ENCODE measurements at places on chromosomes 7 and 10.

GRCh38 chr7:34048445-34048844 is 143.1 kb downstream of the BMPER start:
- DNase-seq, result no peak

GRCh38 chr10:47299611-47300428 is at the start of gene GDF10:
GDF10 (plus strand) TSS chr10:47300197; CDS start chr10:47300652, 455 bp downstream.
- DNase-seq, result no peak

DNA sequence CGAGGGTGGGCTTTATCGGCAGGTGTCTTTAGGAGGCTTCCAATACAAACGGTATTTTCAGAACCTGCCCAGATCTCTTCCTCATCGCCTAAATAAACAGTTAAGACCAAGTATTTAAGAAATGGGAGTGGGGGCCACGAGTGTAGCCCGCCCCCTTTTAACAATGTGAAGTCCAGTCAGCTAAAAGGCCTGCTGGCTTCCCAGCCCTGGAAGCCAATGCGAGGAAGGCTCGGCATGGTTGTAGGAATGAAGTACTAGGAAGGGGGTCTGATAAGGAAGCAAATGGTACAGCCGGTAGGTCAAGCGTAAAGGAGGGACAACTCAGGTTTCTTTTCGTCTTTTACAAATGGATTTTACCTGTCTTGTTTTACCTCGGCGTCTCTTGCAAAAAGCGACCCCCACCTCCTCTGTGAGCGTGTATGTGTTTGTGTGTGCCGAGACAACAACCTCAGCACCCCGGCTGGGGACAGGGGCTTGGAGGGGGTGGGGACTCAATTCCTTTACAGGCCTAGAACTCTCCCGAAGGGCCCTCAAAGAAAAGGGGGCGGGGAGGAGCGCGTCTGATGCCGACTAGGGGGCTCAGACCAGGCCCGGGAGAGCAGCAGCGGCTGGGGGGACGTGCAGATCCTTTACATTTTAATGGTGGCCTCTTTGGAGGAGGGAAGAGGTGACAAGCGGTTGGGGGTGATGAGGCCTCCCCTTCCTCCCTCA is 147.6 kb downstream of the GPR85 start:
- DNase-seq, result peak; percentile 40

GRCh38 chr7:81462672-81463071 is 307.2 kb downstream of the HGF start:
- DNase-seq, result no peak

- DNase-seq, result peak; percentile 31
Observed at GRCh38 chr10:30645340-30645827, 15.8 kb upstream of the LYZL2 start.

GRCh38 chr7:32591938-32592337 is 96.6 kb downstream of the AVL9 start:
- no peak for DNase-seq

- DNase-seq, result no peak
Observed at GRCh38 chr7:5173496-5173895, 16.5 kb upstream of the WIPI2 start.

DNA sequence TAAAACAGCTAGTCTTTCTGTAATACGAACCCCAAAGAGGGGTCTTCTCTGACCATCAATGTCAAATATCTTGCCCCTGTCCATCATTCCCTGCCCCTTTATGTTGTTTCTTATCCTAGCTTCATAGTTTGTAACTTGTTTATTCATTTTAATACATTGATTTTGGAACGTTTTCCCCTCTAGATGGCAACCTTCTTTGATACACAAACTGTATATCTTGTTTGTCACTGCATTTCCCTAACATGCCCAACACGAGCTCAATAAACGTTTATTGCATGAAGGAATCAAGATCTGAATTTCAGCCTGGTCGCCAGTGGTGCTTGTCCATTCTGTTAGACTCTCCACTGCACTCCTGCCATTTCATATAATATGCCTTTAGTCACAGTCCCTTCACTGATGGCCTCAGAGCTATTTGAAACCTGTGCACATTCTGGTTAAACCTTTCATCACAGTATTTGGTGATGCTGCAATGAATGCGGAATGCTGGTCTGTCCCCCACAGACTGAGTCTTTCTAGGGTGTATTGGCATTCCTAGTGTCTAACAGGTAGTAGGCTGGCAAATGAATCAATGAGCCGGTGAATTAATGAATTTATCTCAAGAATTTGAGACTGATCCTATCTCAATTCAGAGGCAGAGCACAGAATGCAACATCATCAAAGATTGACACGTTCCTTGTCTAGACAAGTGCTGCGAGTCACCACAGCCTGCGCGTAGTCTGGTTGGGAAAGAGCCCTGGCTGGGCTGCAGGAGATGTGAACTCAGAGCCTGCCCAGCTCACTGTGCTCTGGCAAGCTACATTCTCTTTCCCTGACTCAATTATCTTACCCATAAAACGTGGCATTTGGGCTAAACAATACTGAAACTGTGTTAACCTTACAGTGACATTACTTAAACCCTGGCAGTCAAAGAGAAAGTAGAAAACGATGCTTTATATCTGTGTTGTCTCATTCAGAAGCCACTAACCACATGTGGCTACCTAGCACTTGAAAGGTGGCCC is 55.2 kb upstream of the FRMD4A start:
- no peak for DNase-seq

DNA sequence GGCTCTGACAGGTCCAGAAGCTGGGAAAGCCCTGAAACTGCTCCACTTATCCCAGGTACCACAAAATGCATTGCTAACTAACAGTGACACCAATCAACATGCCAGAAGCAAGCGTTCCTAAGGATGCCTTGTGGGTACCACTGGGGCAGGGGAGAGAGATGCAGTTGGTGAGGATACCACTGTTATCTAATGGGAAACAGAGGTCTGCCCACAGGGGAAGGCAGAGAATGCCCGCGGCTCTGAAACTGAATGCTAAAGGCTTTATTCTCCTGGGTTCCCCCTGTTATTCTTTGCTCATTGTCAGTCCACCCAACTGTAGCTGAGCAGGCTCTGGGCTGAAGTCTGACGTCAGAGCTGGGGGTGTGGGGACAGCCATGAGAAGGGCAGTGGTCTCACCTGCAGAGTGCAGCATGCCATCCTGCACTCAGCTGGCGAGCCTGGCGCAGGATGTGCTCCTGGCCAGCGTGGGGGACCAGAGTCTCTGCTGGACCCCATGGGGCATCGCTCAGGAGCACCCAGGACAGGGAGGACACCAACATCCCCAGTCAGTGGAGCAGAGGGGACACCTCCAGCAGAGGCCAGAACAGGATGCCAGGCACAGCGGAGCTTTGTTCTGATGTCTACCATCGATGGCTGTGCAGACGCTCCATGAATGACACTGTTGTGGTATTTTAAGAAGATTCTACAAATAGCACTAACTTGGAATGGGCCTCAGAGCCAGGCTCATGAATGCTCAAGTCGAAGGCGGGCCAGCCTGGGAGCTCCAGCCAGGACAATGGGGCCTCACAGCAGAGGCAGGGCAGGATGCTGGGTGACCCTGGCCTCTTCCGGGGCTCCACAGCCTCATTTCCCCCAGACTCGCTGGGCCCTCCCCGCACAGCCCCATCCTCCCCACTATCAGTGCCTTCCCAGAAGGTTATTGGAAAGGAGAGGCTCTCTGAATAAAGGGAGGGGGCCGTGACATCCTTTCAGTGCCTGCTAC is 95.8 kb downstream of the ARHGAP22 start:
- DNase-seq, result peak; percentile 5

- DNase-seq, result no peak
Observed at GRCh38 chr10:101997803-101998202, 58.2 kb downstream of the ARMH3 start.

GRCh38 chr7:49563693-49564378 is 209.6 kb upstream of the VWC2 start:
- DNase-seq, result no peak
